Natural killer cell (primary cell): ENCODE measurements at places on chromosomes 3 and 15.

GRCh38 chr3:46423588-46423987 lies 16.5 kb downstream of the CCRL2 start:
- no peaks in the 10 kb centered on the region for H3K4me1 ChIP-seq
- H3K27me3 ChIP-seq, result no peaks in the 10 kb centered on the region
- DNase-seq, result no peak
- H3K36me3 ChIP-seq, result no peaks in the 10 kb centered on the region
- H3K4me3 ChIP-seq, result no peak overlapping the region

- no peaks in the 10 kb centered on the region for H3K27me3 ChIP-seq
- DNase-seq, result no peak
- H3K4me1 ChIP-seq, result no peaks in the 10 kb centered on the region
- H3K4me3 ChIP-seq, result no peak overlapping the region
These were observed 52.3 kb downstream of the THSD4 start for GRCh38 chr15:71167445-71168165.

- no peaks in the 10 kb centered on the region for H3K27me3 ChIP-seq
- H3K27ac ChIP-seq, result no peak overlapping the region
- no peak for DNase-seq
- H3K4me3 ChIP-seq, result no peak overlapping the region
- H3K4me1 ChIP-seq, result peaks cover 5% of the 10 kb centered on the region
These were observed 39.8 kb downstream of the ZFAND6 start for GRCh38 chr15:80099241-80099640.

DNA sequence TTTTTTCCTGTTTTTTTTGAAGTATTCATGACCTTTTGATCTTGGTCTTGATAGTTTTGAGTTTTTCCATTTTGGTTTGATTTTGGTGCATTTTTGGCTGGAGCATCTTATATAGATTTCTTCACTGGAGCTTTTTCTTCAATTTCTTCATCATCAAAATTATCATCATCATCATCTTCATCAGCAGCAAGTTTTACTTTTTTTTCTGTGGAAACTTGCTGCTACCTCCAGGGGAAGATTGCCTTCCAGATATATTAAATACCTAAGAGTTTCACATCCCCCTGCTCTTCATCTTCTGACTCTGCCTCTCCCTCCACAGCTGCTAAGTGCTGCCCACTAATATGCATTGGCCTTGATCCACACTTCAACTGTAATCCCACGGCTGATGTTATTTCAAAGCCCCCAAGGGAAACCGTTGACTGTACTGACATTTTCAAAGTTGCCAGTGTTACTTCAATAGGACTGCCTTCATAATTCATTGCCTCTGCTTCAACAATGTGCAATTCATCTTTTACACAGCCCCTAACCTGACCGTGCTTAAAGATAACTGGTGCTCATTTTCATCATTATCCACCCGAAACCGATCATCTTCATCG lies 151.7 kb downstream of the NR1D2 start:
- H3K4me3 ChIP-seq, result no peak overlapping the region
- no peaks in the 10 kb centered on the region for H3K4me1 ChIP-seq
- no peaks in the 10 kb centered on the region for H3K27me3 ChIP-seq
- no peak for DNase-seq
- no peaks in the 10 kb centered on the region for H3K36me3 ChIP-seq
- no peak overlapping the region for H3K27ac ChIP-seq

- DNase-seq, result no peak
- H3K27me3 ChIP-seq, result no peaks in the 10 kb centered on the region
- H3K4me3 ChIP-seq, result no peak overlapping the region
- H3K27ac ChIP-seq, result no peak overlapping the region
- H3K36me3 ChIP-seq, result no peaks in the 10 kb centered on the region
These were observed 591.9 kb downstream of the ROBO1 start for GRCh38 chr3:79175870-79176269.

GRCh38 chr15:38528294-38528693 lies 36.3 kb downstream of the RASGRP1 start:
- H3K27me3 ChIP-seq, result no peaks in the 10 kb centered on the region
- H3K27ac ChIP-seq, result no peak overlapping the region
- peaks cover 5% of the 10 kb centered on the region for H3K4me1 ChIP-seq
- no peak for DNase-seq
- H3K36me3 ChIP-seq, result peaks cover 33% of the 10 kb centered on the region
- H3K4me3 ChIP-seq, result no peak overlapping the region

GRCh38 chr15:49079340-49080039 lies 33.2 kb upstream of the SECISBP2L start:
- no peaks in the 10 kb centered on the region for H3K36me3 ChIP-seq
- no peaks in the 10 kb centered on the region for H3K4me1 ChIP-seq
- no peak for DNase-seq
- no peak overlapping the region for H3K4me3 ChIP-seq
- no peaks in the 10 kb centered on the region for H3K27me3 ChIP-seq
- H3K27ac ChIP-seq, result no peak overlapping the region

GRCh38 chr15:38896647-38897046 lies 332.0 kb upstream of the RASGRP1 start:
- DNase-seq, result no peak
- no peak overlapping the region for H3K4me3 ChIP-seq
- no peaks in the 10 kb centered on the region for H3K36me3 ChIP-seq
- H3K4me1 ChIP-seq, result no peaks in the 10 kb centered on the region
- no peaks in the 10 kb centered on the region for H3K27me3 ChIP-seq

DNA sequence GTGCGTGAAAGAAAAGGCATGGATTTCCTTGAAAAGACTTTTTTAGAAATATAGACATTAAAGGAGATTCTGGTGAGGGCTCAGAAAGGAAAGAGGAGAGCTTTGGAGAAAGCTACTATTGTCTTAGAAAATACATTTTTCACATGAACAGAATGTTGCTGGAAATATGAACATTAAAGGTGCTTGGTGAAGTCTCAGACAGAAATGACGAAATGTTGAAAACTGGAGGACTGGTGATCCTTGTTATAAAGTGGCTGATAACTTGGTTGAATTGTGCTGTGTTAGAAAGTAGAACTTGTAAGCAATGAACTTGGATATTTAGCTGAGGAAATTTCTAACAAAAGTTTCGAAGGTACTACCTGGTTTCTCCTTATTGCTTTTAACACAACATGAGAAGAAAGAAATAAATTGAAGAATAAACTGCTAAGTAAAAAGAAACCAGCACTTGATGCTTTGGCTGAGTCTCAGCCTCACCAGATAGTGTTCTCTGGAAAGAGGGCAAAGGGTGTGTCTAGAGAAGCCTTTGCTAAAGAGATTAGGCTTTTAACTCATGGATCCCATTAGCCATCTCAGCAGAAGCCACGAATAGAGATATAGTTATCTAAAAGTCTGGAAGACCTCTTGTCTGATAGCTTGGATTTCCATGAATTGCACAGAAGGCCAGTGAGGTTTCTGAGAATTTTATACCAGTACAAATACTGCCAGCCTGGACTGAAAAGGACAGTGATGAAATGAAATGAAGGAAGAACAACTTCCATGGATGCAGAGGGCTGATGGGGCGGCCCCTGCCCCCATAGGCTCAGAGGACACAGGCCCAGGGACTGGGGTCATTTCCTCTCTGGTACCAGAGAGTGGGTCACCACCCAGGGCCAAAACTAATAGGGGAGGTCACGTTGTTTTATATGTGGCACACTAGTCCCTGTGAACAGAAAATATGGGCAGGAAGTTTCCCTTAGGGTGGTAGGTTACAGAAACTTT lies 91.5 kb downstream of the RPL22L1 start:
- H3K27me3 ChIP-seq, result peaks cover 2% of the 10 kb centered on the region
- no peaks in the 10 kb centered on the region for H3K4me1 ChIP-seq
- H3K4me3 ChIP-seq, result no peak overlapping the region

GRCh38 chr3:163327086-163327485 lies 1751.2 kb downstream of the SI start:
- H3K4me3 ChIP-seq, result no peak overlapping the region
- no peaks in the 10 kb centered on the region for H3K36me3 ChIP-seq
- no peak for DNase-seq
- H3K27ac ChIP-seq, result no peak overlapping the region
- no peaks in the 10 kb centered on the region for H3K4me1 ChIP-seq
- H3K27me3 ChIP-seq, result no peaks in the 10 kb centered on the region

DNA sequence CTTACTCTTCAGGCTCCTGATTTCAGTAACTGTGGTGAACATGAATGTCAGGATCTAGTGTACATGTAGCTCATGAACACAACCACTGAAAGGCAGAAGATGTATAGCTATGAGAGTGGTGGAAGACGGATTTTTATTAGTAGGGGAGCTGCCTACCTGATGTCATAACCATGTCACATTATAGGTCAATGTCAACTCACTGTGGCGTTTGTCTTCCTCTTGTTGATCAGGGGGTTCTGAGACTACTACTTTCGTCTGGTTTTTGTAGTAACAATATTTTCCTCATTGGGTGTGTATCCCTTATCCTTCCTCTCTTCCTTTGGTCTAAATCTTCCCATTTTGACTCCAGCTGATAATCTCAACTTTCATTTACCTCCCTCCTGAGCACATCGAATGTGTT lies 7.3 kb downstream of the UNC13C start:
- no peak overlapping the region for H3K4me3 ChIP-seq
- DNase-seq, result no peak
- no peak overlapping the region for H3K27ac ChIP-seq
- H3K4me1 ChIP-seq, result no peaks in the 10 kb centered on the region
- H3K36me3 ChIP-seq, result no peaks in the 10 kb centered on the region

DNA sequence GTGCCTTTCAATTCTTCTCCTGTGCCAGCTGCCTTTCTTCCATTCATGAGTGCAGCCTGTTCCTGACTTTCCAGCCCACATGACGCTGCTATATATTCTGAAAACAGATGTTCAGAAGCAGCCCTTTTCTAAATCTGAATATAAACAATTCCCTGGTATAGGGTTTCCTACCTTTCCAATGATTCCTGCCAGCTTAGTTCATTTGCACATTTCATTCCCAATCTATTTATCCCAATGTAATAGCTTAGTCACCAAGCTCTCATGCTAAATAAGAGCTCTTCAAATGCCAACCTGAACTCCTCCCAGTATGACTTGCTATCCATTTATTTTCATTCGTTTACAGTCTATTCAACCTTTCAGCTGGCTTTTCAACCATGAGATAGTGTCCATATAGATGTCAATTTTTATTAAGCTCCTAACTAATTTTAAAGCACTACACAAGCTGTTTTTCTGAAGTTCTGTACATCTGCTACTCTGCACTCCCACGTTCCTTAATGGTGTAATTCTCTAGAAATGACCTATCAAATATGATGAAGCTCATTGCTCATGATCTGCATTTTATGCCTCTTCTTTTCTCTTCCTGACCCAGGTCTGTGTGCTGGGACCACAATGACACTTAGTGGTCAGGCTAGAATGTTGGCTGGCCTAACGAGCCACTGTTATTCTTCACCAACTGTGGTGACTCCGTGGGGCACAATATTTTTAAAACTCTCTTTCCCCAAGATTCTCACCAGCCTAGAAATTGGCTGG lies 605.0 kb upstream of the TBL1XR1 start:
- H3K36me3 ChIP-seq, result no peaks in the 10 kb centered on the region
- no peaks in the 10 kb centered on the region for H3K4me1 ChIP-seq
- H3K27ac ChIP-seq, result no peak overlapping the region
- no peaks in the 10 kb centered on the region for H3K27me3 ChIP-seq

DNA sequence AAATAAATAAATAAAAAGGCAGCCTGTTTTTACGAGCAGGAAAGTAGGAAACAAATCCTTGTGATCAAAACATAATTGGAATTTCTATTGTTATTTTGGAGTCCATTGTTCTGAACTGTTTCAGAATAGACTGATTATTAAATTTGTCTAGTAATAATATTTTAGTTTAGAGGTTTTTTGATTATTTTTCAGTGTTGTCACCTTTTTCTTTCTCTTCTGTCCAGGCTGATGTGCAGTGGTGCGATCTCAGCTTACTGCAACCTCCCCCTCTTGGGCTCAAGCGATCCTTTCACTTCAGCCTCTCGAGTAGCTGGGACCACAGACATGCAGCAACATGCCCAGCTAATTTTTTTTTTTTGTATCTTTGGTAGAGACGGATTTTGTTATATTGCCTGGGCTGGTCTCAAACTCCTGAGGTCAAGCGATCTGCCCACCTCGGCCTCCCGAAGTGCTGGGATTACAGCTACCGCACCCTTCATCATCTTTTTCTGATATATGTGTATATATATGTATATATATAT lies 38.0 kb downstream of the KAT2B start:
- no peak for DNase-seq
- peaks cover 41% of the 10 kb centered on the region for H3K36me3 ChIP-seq
- H3K27me3 ChIP-seq, result no peaks in the 10 kb centered on the region
- peaks cover 7% of the 10 kb centered on the region for H3K4me1 ChIP-seq

- H3K27me3 ChIP-seq, result no peaks in the 10 kb centered on the region
- H3K27ac ChIP-seq, result no peak overlapping the region
- no peak for DNase-seq
- H3K36me3 ChIP-seq, result no peaks in the 10 kb centered on the region
- H3K4me1 ChIP-seq, result no peaks in the 10 kb centered on the region
These were observed 164.0 kb downstream of the IL20RB start for GRCh38 chr3:137121704-137122314.
